ENCODE measurements at places on chromosomes 2 and 18.

DNA sequence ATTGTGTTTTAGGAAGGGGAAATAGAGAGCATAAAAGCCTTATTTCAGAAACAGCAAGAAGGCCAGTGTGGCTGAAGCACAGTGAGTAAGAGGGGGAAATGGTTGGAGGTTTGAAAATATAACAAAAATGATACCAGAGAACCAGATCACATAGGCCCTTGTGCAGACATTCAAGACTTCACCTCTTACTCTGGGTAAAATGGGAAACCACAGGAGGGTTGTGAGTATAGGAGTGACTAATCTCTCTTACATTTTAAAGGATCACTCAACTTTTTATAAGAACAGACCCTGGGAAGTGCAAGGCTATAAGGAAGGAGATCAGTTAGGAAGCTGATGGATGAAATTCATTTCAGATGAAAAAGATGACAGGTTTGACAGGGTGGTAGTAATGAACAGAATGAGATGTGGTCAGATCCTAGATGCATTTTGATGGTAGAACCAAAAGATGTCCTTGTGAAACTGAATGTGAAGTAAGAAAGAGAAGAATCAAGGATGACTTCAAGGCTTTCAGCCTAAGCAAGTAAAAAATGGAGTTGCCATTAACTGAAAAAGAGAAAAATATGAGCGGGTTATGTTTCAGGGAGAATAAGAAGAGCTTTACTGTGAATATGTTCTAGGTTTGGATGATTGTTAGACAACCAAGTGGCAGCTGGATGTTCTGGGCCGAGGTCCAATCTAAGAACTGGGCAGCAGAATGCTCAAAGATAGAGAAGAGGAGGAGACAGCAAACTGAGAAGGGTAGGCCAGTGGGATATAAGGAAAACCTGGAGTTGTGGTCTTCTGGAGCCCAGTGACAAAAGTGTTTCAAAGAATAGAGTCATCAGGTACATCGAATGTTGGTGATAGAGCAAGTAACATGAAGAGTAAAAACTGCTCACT lies 65.1 kb downstream of the USP40 start:
- no peak for DNase-seq

DNA sequence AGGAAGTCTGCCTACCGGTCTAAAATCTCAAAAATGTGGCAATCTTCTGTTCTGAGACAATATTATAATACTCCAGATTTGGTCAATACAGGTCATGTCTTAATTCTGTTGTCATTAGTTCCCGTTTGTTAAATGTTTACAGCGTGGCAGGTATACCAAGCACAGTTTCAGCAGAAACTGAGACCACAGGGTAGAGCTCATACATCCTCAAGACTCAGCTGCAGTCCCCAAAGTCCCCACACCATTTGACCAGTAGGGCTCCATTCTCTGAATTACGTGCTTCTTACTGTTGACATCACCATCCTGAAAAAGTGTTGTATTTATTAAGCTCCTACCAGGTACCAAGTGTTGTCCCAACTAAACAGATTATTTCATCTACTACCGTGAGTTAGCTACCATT lies 157.1 kb downstream of the MC4R start:
- DNase-seq: no peak

- no peak for DNase-seq
Measured at GRCh38 chr18:55013086-55013485, 53.8 kb upstream of the CCDC68 start.

DNA sequence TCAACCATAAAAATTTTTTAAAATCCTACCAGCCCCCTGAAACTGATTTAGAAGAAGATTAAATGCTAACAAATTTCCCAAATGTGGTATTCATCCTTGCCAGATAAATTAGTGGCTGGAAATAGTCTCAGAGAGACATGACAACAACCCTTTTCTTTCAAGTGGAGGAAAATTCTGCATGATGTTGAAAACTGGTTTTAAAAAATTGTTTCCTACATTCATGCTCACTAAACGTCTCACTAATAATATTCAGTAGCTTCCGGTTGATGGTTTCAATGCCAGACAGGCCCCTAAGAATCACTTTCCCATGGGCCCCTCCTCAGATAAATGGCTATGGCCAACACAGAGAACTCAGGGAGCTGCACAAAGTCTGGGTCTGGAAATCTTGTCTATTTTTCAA lies 43.2 kb downstream of the NCKAP5 start:
- no peak for DNase-seq

DNA sequence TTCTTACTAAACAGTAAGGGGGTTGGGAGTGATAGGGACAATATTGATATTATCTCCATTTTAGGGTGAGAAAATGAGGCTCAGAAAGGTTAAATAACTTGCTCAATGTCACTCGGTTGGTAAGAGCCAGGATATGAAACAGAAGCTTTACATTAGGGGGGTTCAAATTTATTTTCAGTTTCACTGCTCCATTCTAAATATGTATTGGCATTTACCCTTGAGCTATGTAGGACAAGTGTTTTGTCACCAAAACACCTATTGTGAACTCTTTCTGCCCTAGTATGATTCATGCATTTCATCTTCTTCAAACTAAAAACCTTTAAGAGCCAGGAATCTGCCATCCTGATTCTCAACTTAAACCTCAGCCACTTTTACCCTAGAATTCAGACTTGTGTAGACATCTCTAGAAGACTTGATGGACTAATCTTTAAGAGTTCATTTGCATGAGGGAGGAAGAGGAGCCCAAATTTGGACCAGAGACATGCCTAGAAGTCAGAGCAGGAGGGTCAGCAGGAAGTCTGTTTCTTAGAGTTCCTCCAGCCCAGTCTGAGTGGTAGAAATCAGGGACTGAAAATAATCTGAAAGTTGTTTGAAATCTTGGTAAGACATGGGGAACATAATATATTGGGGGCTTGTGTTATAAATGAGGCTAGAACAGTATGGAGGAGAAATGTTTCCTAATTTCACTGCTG lies 129.4 kb upstream of the ATP5MC3 start:
- DNase-seq: no peak

DNA sequence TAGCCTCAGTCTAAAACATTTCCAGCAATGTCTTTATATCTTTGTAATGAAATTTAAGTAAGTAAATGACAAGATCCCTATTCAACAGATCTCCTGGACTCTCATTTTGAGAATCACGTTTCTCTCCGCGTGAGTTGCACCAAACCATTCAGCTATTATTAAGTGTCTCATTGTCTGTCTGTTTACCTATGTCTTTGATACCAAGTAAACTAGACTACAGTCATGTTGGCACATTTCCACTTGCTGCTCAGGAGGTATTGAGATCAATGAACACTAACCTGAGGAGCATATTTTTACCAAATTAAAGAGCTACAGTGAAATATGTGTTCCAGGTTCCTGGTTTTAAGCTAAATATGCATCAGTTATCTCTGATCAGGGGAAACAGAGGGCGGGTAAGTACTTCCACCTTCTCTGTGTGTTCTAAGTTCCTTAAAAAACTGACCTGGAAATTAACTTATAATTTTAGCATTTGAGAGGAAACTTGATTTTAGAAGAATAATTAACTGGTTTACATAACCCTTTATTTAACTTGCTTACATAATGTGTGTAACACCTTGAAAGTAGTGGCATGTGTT lies 125.8 kb downstream of the OSBPL6 start:
- DNase-seq: no peak

DNA sequence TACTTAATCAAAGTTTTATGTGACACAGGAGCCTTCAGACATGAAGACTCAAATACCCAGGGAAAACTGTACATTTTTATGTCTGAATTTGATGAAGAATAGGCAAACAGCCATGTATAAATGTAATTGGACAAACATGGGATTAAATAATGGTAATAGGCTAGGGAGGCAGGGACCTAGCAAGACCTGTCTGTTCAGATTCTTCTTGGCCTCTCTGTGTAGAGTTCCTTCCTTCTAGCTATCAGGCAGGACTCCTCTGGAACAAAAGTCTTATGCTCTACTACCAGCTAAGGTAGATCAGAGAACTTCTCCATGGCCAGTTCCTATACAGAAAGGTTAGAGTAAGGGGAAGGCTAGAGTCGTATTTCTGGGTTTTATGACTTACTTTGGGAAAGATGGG lies 9.5 kb upstream of the PARD3B start:
- no peak for DNase-seq

- DNase-seq: no peak
Measured at GRCh38 chr18:66005831-66006588, 255.2 kb downstream of the CDH7 start.

DNA sequence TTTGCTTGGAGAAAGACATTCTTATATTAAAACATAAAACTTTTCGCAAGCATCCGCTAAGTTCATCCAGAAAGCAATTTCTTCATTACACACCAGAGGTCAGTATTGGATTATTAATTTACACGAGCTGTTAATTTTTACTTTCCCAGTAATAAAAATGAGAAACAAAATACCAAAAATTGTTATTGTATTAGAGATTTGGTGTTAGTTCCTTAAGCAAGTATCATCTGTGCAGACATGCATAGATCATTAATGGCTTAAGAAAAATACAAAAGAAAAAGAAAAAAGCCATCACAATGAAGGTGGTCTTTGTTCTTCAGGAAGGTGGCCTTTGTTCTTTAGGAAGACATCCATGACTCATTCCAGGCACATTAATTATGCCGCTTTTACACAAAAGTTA lies 53.6 kb upstream of the HNMT start:
- DNase-seq: no peak

- no peak for DNase-seq
Measured at GRCh38 chr2:214574084-214574781, 163.4 kb downstream of the VWC2L start.

GRCh38 chr2:12636837-12637581 lies 79.7 kb upstream of the TRIB2 start:
- DNase-seq: no peak

GRCh38 chr2:183998041-183998796 lies 600.1 kb upstream of the ZNF804A start:
- DNase-seq: no peak

DNA sequence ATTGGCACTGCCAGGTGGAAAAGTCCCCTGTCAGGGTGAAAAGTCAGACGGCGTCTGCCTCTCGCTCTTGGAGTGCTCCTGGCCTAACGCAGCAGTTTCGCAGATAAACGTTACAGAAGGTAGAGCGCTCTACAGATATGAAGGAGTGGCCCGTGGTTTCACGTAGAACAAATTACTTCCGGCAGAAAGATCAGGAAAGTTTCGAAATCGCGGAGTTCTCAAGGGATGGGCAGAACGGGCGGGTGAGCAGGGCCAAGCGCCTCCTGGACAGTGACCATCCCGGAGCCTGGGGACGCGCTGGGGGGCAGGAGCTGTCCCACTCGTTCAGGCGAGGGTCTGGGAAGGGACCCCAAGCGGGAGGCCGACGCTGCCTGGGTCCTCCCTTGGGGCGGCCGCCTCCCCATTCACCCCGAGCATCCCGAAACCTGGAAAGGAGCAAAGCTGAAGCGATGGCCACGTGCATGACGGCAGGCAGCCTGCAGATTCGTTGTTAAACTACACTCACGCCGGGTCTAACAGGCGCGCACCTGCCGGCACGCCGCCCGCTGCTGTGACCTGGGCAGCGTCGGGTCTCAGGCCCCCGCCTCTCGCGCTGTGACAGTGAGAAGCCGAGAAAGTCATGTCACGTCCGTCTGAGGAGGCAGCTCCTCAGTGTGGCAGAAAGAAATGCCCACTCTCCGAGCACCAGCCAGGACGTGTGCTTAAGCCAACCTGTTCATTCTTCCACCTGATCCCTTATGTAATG lies 122.9 kb upstream of the SALL3 start:
- no peak for DNase-seq

DNA sequence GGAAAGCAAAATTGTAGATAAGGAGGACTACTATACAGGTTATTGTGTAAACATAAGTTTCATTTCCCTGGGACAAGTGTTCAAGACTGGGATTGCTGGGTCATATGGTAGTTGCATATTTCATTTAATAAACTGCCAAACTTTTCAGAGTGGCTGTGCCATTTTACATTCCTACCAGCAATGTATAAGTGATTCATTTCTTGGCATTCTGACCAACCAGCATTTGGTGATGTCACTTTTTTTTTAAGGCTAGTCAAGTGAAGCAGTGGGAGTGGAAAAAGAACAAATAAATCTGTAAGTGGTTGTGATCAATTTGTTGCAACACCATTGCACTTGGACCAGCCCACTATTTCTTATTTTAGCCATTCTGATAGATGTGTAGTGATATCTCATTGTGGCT lies 5.2 kb upstream of the CHCHD5 start:
- no peak for DNase-seq

- DNase-seq: no peak
Measured at GRCh38 chr2:84768840-84769239, 112.0 kb downstream of the TRABD2A start.

GRCh38 chr18:24725644-24726415 lies 265.4 kb downstream of the HRH4 start:
- no peak for DNase-seq

DNA sequence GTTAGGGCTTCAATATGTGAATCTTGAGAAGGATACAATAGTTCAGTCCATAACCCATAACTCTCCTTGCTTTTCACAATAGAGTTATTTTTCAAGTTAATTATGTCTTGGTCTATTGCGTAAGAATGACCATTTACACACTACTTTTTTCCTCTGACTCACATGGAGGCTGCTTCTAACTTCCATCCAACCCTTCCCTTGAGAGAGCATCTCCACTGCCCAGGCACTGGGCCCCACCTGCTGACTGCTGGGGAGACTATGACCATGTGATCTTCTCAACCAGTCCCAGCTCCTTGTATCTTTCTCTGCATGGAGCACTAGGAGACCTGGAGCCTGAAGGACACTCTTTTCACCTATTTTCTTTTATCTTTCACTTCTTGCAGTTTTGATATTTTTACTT lies 251.5 kb downstream of the GPD2 start:
- no peak for DNase-seq

DNA sequence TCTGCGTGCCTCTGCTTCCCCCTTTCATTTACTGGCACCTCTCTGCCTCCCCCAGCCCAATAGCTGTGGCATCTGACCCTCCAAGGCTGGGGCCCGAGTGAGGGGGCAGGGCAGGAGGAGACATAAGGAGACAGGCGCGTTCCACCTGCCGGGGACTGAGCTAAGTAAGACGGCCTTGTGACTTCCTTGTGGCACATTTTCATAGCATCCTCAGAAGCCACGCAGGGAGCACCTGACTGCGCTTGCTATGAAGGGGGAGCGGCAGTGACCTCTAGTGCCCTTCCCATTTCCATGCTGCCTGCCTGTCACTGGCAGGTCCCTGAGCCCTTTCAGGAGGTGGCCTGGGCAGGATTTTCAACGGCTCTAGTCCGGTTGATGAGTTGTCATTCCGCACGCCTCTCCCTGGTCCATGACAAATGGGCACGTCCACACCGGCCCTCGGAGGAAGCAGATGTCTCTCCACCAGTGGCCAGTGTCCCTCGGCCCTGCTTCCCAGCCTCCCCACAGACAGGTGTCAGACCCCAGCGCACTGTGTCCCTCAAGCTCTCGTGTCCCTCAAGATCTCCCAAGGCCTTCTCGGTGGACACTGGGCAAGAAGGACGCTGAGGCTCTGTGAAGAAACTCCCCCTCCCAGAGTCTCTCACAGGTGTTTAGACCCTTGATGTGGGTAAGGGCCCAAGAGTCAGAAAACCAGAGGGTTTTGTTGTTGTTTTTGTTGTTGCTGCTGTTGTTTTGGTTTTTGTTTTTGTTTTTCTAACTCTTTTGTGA lies 42.7 kb downstream of the CYP26B1 start:
- no peak for DNase-seq
